ENCODE measurements at places on chromosomes 11 and 22.

DNA sequence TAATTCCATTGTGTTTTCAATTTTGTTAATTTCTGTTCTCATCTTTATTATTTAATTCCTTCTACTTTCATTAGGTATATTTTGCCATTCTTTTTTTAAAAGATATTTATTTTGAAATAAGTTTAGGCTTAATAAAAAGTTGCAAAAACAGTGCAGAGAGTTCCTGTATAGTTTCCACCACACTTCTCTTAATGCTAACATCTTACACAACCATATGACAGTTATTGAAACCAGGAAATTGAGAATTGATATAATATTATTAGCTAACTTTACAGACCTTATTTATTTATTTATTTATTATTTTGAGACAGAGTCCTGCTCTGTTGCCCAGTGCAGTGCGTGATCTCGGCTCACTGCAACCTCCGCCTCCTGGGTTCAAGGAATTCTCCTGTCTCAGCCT is 13.8 kb upstream of the SPDYC start:
- DNase-seq: no peak

GRCh38 chr11:64000740-64001483 is 14.7 kb downstream of the OTUB1 start:
- no peak for DNase-seq

- DNase-seq: no peak
Observed at GRCh38 chr11:20013346-20014066, 146.8 kb downstream of the DBX1 start.

DNA sequence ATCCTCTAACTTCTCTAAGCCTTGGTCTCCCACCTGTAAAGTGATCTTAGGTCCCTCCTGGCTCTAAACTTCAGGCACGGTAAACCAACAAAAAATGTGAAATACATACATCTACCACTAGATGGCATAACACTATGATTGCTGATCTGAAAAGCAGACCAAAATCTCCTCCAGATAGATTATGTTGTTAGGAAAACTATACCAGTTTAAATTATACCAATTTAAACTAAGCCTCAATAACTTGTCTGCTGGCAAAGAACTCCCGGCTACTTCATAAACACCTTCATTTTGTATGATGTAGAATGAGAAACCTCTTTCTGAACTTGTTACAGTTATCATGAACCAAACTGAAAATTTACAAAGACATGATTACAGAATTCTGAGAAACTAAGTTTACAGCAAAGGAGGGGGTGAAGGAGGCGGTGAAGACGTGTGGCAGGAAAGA is 85.9 kb downstream of the SBF2 start:
- no peak for DNase-seq

DNA sequence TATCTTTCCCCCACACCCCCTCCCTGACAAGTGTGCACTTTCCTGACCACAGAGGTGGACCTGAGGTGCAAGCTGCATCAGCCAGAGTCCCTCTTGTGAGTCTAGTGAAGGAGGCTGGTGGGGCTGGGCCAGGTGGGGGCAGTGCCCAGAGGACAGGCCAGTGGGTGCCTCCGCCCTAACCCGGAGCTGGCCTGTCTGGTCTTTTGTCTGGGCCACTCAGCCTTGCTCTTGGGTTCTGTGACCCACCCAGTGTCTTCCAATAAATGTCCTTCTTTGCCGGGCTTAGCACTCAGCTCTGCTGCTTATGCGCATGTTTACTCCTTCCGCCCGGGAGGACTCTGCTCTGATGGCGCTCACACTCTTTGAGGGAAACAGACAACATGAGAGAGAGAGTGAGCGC is 526.2 kb downstream of the TBC1D22A start:
- DNase-seq: no peak

GRCh38 chr11:21933095-21933494 is 259.8 kb upstream of the ANO5 start:
- DNase-seq: no peak

DNA sequence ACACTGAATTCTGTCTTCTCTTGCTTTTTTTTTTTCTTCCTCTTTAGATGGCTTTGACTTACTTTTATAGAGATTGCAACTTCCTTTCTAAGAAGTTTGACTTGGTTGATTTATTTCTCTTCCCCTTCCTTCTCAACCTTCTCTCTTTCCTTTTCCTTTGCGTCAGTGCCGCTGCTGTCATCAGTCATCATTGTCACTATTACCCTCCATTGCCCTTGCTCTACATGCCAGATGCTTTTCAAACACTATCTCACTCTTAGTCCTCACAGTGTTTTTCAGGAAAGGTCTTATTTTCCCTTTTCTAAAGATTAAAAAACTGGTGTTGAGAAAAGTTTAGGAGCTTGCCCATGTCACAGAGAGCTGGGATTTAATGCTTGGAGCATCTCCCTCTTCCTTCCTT is 74.7 kb upstream of the C11orf87 start:
- no peak for DNase-seq

- DNase-seq: no peak
Observed at GRCh38 chr22:20546541-20546950, 39.1 kb downstream of the MED15 start.

DNA sequence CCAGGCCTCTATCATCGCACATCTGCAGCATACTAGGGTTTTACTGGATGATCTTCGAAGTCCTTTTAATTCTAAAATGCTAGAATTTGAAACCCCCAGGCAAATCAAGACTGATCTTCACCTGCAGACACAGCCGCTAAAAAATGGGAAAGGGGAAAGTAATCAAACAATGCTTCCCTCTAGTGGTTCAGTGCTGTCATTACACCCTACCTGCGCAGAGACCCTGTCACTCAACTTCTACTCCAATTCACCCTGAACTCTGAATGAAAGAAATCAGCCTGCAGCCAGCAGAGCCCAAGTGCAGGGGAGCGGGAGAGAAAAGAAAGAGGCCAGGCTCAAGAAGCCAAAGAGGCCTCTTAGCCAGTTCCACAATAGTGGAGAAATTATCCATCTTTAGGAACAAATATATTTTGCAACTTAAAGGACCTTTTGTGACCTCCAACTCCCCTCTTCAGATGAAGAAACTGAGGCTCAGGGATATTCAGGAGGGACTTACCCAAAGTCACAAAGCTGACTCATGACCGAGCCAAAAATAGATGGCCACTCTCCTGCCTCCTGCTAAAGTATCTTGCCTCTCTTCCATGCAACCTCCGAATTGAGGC is 33.0 kb downstream of the SERGEF start:
- no peak for DNase-seq

DNA sequence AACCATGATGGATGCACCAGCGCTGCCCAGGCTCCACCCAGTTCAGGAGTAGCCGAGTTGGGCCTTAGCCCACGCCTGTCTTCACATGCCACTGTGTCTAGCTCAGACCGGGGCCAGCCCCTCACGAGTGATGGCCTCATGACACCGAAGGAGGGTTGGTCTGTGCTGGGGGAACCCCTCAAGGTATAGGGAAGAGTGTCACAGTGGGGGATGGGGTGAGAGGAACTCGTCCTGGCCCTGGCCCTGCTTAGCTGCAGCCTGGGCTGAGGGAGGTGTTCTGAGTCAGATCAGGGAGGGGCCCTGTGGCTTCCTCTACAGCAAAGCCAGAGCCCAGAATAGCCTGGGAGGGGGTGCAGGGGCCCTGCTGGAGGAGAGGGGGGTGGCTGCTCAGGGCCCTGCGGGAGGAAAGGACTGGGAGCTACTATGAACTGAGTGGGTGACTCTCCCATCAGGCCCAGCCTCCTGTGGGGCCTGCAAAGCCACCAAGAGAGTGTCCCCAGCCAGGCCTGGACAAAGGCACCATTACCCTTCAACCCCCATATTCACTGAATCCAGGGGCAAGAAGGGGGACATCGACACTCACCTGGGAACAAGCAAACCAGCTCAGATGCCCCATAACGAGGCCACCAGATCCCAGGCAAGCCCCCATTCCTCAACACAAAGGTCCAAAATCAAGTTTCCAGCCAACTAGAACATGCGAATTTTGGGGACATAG is 41.2 kb downstream of the IGLL5 start:
- no peak for DNase-seq

DNA sequence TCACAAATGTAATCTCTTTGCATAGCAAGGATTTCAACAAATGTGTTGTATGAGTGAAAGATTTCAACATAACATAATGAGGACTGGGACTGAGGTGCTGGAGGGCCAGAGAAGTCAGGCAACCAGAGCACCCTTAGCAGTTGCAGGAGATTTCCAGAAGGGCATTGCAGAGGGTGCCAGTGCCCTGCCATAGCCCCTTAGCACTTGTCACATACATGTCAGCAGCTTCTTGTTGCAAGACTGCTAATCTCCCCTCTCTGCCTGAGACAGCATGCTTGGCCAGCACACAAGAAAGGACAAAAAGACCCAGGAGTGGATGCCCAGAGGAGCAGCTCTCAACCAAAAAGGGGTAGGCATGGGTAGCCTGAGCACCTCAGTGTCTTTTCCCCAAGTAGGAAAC is 43.2 kb downstream of the BBOX1 start:
- no peak for DNase-seq

DNA sequence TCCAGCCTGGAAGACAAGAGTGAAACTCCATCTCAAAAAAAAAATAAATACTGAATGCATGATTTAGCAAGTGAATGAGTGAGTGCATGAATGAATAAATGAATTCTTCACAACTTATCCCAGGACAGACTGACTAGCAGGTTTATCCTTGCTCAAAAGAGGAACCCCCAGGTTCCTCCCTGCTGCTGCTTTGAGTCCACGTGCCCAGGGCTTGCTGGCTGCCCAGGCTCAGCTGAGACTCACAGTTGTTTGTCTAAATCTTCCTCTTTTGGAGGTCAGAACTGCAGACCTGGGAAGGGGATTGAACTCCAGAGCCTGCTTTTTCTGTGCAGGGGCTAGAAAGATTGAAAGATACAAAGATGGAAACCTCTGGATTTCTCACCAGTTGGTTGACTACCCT is 117.4 kb upstream of the TMEM45B start:
- DNase-seq: peak; percentile 66

GRCh38 chr22:37163575-37164504 is 14.1 kb upstream of the IL2RB start:
- DNase-seq: no peak

- DNase-seq: no peak
Observed at GRCh38 chr11:81007046-81007445, 1566.2 kb upstream of the TENM4 start.

DNA sequence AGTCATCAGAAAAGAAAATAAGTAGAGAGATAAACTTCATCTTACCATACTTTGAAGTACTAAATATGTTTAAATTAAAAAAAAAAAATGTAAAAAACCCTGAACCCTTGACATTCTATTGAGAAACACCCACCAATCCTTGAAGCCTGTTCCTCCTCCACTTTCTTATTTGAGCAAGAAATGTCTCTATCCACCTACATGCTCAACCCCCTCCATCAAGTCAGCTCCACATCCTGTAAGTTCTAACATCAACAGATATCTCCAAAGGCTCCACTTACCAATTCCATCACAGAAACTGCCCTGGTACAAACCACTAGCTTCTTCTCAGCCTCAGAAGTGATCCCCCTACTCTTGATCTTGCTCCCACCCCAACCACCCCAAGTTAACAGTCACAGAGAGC is 32.5 kb upstream of the FAT3 start:
- no peak for DNase-seq

DNA sequence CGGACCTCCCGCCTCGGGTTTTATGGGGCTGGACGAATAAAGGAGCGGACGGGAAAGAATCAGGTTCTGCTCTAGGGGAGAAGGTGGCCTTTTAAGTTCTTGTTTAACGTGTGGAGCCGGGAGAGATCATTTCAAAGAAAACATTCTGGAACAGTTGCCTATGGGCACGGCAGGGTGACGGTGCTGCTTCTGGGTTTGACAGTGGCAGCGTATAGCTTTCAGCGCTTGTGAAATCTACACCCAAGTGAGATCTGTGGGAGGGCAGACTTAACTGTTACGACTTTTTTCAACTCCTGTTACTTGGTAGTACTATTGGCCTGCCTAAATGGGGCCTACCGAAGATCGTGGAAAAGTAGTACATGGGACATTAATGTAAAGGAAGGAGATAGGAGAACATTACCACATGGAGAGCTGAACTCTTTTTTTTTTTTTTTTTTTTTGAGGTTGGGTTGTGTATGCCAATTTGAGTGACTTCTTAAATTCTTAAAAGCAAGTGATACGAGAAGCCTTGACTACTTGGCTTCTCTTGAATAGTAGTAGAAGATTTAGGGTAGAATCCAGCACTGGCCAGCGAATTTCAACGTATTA is 743 bp downstream of the USP47 start:
- DNase-seq: peak; percentile 85

GRCh38 chr11:72039031-72039855 is 40.5 kb downstream of the IL18BP start:
- no peak for DNase-seq

DNA sequence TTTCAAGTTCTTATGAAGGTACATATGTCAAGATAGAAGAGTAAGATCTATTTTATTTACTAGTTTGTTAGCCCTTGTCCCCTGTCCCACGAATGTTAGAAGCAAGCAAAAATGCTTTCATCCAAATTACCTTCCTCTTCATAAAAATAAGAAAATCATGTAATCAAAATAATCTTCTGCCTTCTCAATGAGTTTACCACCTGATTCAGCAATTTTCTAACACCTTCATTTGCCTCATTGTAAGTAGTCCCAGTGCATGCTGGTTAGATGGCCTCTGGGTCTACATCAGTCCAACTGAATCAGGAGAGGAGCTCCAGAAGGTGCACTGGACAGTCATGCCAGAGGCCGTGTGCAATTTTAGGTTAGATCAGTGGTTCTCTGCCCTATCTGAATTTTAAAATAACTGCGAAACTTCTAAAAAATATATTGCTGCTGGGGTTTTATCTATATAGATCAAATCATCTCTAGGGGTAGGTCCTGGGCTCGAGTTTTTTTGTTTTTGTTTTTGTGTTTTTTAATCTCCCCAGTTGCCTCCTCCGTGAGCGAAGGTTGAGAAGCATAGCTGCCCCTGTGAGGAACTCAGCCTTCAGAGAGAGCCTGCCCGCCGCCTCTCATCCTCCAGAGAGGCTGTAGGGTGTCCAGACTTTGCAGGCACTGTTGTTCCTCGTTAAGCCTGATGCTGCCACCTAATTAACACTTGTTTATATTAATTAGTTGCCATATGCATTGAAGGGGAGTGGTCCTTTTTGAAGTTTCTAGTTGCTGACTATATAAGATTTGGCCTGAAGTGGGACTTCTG is 32.2 kb downstream of the C22orf31 start:
- no peak for DNase-seq

- DNase-seq: no peak
Observed at GRCh38 chr11:119787074-119787461, 58.1 kb upstream of the NECTIN1 start.

DNA sequence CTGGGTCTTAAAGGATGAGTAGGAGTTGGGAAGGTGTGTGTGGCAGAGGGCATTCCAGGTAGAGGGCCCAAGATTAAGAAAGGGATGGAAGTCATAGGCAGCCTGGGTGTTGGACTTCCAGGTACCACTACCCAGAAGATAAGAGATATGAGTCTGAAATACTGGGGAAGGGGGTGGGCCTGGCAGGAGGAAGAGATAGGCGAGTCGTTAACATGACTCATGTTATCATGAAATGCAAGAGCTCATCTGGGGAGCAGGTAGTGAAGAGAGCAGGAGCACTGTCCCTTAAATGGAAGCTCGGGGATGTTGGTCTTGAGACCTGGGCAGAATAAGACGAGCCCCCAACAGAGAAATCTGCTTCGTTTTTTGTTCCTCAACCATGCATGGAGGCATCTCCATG is 10.2 kb downstream of the ZC3H7B start:
- no peak for DNase-seq

GRCh38 chr11:102637731-102638130 is 12.6 kb upstream of the MMP20 start:
- no peak for DNase-seq

- DNase-seq: no peak
Observed at GRCh38 chr11:116422556-116422955, 350.2 kb downstream of the BUD13 start.

- DNase-seq: no peak
Observed at GRCh38 chr11:125941619-125942611, 3.9 kb upstream of the VSIG10L2 start.

GRCh38 chr22:40838486-40838885 is 18.0 kb downstream of the ST13 start:
- DNase-seq: no peak
